Putamen (tissue), 1 donor: ENCODE measurements at places on chromosomes 5 and 9.

- no peak for DNase-seq
These were observed 421.8 kb downstream of the SEMA5A start for GRCh38 chr5:9124071-9124470.

GRCh38 chr9:24385077-24385476, 160.6 kb downstream of the IZUMO3 start:
- no peak for DNase-seq

DNA sequence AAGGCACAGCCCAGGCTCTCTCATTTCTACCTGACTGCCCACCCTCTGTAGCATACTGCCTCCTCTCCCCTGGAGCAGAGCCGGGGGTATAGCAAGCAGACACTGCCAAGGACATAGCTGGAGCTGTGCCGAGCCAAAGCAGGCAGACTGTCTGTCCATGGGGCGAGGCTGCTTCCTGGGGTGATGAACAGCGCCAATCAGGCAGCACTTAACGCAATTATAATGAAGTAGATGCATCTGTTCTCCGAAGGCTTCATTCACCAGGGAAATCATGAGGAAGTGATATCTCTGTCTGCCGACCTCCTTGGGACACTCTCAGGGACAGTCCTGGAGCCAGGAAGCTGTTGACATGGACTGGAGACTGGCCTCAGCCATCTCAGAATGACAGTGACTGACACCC, 230.7 kb downstream of the ASTN2 start:
- no peak for DNase-seq

DNA sequence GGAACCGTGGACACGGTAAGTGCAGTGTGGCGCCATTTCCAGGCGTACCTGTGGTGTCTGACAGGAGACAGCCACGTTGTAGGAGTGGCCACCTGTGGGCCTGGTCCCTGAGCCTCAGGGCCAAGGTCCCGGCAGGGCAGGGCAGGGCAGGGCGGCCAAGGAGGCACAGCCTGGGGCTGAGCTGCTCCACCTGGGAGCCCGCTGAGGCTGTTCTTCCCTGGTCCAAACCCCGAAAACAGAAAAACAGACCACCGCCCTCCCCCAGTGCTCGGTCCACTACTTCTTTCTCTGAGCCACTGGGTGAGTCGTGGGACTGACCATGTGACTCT, 8.6 kb downstream of the PMPCA start:
- DNase-seq = no peak
